ENCODE measurements at places on chromosomes 12 and 14.

DNA sequence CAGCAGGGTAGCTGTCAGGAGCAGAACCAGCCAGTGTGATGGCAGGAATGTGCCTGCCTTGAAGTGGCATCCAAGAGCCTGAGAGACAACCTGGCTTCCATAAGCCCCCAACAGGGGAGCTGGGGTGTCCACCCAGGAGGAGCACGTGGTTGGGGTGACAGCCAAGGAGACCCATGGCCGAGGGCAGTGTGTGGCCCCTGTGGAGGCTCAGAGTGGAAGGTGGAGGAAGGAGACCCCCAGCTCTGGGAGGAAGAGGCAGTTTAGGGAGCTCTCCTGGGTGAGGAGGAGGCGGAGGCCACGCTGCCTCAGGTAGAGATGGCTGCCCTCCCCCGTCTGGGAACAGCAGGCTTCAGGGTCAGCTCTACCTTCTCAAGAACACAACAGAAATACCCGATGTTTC is 147.0 kb downstream of the CALM1 start:
- H3K4me3 ChIP-seq = no peak overlapping the region
- H3K36me3 ChIP-seq = no peaks in the 10 kb centered on the region
- H3K27ac ChIP-seq = no peak overlapping the region
- H3K4me1 ChIP-seq = no peaks in the 10 kb centered on the region
- H3K27me3 ChIP-seq = no peaks in the 10 kb centered on the region

DNA sequence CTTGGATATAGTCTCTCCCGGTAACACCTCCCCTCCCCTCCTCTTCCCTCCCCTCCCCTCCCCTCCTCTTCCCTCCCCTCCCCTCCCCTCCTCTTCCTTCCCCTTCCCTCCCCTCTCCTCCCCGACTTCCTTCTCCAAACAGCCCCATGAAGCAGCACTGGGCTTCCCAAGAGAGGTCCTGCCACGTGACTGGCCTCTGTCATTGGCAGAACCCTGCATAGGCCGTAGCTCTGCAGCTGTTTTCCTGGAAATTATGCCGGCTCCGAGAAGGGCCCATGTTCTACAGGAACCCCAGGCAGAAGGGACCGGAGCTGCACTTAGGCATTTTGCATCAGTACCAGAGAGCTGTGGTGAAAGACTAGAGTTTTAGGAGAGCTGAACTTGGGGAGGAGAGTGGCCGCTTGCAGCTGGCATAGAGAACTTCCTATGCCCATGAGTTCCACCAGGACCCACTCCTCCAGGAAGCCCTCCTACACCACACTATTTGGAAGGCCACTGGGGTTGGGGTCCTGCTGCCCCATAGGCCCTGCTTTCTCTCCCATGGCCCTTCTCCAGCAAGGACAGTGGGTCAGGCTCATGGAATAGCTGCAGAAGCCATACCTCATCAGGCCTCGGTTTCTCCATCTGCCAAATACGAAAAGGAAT is 5.1 kb upstream of the TNFAIP2 start:
- DNase-seq = no peak
- H3K4me3 ChIP-seq = no peak overlapping the region
- no peaks in the 10 kb centered on the region for H3K36me3 ChIP-seq
- H3K4me1 ChIP-seq = peaks cover 39% of the 10 kb centered on the region
- peaks cover 19% of the 10 kb centered on the region for H3K27me3 ChIP-seq

DNA sequence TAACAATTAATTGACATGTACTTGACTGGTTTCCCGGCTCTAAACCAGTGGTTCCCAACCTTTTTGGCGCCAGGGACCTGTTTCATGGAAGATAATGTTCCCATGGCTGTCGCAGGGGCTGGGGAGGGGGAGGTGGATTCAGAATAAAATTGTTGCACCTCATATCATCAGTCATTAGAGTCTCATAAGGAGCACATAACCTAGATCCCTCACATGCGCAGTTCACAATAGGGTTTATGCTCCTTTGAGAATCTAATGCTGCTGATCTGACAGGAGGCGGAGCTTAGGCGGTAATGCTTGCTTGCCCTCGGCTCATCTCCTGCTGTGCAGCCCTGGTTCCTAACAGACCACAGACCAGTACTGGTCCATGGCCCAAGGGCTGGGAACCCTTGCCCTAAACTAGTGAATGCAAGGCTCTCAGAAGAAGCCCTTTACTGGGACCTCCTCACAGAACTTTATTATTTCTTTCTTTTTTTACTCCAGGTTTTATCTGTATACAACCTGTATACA is 86.4 kb upstream of the SINHCAF start:
- no peaks in the 10 kb centered on the region for H3K4me1 ChIP-seq
- H3K27ac ChIP-seq = no peak overlapping the region
- no peak overlapping the region for H3K4me3 ChIP-seq
- peaks cover 8% of the 10 kb centered on the region for H3K36me3 ChIP-seq
- H3K27me3 ChIP-seq = no peaks in the 10 kb centered on the region

DNA sequence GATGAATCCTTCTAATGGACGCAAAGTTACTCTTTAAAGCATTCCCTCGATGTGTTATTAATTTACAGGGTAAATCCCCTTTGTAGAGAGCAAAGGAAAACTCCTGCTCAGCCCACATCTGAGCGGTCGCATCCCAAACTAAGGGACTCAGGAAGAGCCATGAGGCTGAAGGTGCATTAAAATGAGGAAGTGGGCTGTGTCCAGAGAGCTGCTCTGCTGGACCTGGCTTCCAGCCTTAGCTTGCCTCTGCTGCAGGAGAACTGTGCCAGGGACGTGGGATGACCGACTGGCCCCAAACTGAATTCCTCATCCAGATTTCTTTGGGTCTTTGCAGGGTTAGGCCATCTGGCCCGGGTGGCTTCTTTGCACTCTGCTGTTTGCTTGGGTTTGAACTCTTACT is 88.3 kb downstream of the FBXW8 start:
- DNase-seq = no peak
- H3K4me3 ChIP-seq = no peak overlapping the region
- H3K27ac ChIP-seq = no peak overlapping the region
- no peaks in the 10 kb centered on the region for H3K4me1 ChIP-seq

DNA sequence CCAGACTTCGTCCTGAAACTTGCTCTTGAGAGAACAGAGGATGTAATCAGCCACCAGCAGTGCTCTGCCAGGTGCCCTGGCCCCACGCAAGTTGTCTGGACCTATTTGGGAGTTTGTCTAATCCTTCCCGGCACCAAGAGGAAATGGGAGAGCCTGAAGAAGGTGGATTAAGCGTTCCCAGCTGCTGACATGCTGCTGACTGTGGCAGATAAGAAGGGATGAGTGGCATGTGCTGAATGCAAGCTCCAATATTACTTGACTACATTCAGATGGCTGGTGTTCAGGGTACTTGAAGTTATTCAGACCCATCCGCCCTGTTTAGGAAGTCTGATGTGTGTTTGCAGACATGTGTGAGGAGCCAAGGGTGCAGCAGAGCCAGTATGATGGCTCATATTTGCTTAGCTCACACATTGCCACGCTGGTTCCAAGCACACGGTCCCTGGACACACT is 440.6 kb upstream of the CCDC196 start:
- H3K27me3 ChIP-seq = peaks cover 16% of the 10 kb centered on the region
- DNase-seq = no peak
- no peaks in the 10 kb centered on the region for H3K4me1 ChIP-seq
- H3K27ac ChIP-seq = no peak overlapping the region

DNA sequence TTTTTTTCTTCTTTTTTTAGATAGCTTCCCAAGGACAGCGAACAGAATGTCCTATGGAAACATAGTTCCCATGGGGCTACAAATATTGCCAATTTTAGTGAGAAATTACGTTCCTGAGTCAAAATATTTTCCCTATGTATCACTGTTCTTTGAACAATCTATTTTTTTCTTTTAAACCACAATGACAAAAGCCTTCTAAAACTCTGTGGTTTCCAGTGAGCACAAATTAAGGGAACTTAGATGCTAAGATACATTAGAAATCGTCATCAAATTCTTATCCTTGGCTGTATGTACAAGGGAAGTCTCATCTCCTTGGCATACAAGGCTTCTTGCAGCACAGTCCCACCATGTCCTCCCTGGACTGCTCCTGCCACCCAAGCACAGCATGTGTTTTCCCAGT is 17.9 kb downstream of the CPM start:
- H3K4me1 ChIP-seq = peaks cover 15% of the 10 kb centered on the region
- no peak for DNase-seq
- no peaks in the 10 kb centered on the region for H3K27me3 ChIP-seq
- no peak overlapping the region for H3K4me3 ChIP-seq
- no peaks in the 10 kb centered on the region for H3K36me3 ChIP-seq

GRCh38 chr14:32905013-32905412 is 33.7 kb upstream of the NPAS3 start:
- H3K27me3 ChIP-seq = no peaks in the 10 kb centered on the region
- DNase-seq = no peak
- H3K27ac ChIP-seq = no peak overlapping the region
- no peaks in the 10 kb centered on the region for H3K4me1 ChIP-seq

DNA sequence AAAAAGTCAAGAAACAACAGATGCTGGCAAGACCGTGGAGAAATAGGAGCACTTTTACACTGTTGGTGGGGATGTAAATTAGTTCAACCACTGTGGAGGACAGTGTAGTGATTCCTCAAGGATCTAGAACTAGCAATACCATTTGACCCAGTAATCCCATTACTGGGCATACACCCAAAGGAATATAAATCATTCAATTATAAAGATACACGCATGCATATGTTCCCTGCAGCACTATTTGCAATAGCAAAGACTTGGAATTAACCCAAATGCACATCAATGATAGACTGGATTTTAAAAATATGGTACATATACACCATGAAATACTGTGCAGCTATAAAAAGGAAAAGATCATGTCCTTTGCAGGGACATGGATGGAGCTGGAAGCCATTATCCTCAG is 18.0 kb upstream of the CATSPERB start:
- no peaks in the 10 kb centered on the region for H3K4me1 ChIP-seq
- no peak overlapping the region for H3K27ac ChIP-seq

DNA sequence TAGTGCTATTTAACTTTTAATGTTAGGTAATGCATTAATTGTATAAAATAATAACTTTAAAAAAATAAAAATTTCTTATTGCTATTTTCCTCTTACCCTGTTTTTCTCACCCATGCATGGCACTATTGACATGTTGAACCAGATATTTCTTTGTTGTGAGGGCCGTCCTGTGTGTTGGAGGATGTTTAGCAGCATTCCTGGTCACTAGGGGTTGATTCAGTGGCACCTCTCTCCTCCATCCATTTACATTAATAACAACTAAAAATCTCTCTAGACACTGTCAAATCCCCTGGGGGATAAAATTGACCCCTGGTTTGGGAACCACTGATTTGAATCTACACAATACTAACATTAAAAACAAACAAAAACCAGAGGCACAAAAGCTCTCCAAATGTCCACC is 147.5 kb upstream of the MIS18BP1 start:
- no peaks in the 10 kb centered on the region for H3K27me3 ChIP-seq
- H3K27ac ChIP-seq = no peak overlapping the region
- no peaks in the 10 kb centered on the region for H3K4me1 ChIP-seq
- no peak for DNase-seq
- no peak overlapping the region for H3K4me3 ChIP-seq

DNA sequence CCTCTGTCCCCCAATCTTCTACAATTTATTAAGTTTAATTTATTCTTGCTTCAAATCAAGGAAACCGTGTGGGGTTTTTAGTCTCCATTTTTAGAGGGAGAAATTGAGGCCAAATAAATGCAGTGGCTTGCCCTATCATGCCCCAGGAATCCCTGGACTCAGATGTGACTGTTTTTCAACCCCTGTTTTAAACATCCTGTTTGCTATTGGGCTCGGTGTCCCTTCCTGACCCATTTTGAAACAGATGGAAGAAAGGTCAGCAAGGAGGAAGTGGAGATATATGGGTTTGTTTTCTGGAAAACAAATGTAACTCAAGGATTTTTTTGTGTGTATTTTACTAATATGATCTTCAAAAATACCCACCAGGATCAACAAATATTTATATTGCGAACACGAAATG is 84.7 kb downstream of the DACT1 start:
- H3K4me1 ChIP-seq = peaks cover 5% of the 10 kb centered on the region
- no peak overlapping the region for H3K27ac ChIP-seq
- DNase-seq = no peak
- peaks cover 2% of the 10 kb centered on the region for H3K36me3 ChIP-seq
- H3K4me3 ChIP-seq = no peak overlapping the region

- H3K4me1 ChIP-seq = no peaks in the 10 kb centered on the region
- no peak for DNase-seq
- no peak overlapping the region for H3K4me3 ChIP-seq
- H3K36me3 ChIP-seq = no peaks in the 10 kb centered on the region
- no peak overlapping the region for H3K27ac ChIP-seq
- H3K27me3 ChIP-seq = peaks cover 2% of the 10 kb centered on the region
These were observed 57.9 kb downstream of the RERG start for GRCh38 chr12:15163030-15163976.

DNA sequence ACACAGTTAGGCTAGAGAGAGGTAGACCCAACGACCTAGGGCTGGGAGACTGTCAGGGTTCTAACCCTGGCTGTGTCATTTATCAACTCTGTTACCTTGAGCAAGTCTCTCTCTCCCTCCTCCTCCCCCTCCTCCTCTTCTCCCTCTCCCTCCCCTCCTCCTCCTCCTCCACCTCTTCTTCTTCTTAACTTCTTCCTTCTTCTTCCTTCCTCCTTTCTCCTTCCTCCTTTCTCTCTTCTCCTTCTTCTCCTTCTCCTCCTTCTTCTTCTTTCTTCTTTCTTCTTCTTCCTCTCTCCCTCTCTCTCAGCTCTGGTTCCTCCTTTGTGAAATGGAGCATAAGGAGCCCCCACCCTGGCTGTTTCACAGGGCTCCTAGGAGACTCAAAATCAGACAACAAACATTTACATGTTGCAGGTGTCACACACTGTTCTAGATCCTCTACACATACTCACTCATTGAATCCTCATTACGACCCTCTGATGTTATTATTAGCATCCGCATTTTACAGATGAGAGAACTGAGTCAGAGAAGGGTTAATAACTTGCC is 2.2 kb upstream of the KCNH3 start:
- H3K36me3 ChIP-seq = peaks cover 2% of the 10 kb centered on the region
- DNase-seq = no peak
- peaks cover 27% of the 10 kb centered on the region for H3K4me1 ChIP-seq
- no peak overlapping the region for H3K4me3 ChIP-seq

GRCh38 chr12:27396216-27396815 is 50.2 kb upstream of the SMCO2 start:
- no peak for DNase-seq
- H3K27ac ChIP-seq = peak overlapping the region; percentile 75
- H3K4me3 ChIP-seq = no peak overlapping the region
- H3K36me3 ChIP-seq = peaks cover 62% of the 10 kb centered on the region

DNA sequence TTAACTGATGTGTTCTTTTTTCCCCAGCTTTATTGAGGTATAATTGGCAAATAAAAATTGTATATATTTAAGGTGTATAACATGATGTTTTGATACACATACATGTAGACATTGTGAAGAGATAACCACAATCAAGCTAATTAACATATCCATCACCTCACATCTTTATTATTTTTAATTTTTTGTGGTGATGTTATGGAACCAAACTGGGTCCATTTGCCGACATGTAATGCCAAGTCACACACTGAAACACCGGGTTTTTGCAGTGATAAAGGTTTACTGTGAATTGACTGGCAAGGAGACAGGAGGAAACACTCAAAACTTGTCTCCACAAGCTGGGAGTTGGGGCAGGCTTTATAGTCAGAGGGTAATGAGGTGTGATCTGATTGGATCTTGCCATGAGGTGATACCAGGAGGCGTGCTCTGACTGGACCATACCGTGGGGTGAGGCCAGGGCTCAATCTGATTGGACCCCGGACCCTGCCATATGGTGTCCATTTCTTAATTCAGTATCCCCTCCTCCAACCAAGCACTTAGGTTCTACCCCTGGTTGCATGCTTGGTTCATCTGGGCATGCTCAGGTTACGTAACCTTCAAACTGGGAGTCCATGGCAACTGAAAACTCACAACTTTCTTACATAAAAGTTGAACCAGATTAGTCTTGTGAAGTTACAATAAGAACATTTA is 11.8 kb upstream of the WSCD2 start:
- peaks cover 11% of the 10 kb centered on the region for H3K27me3 ChIP-seq
- H3K27ac ChIP-seq = no peak overlapping the region
- peaks cover 25% of the 10 kb centered on the region for H3K4me1 ChIP-seq
- no peak for DNase-seq
- no peaks in the 10 kb centered on the region for H3K36me3 ChIP-seq
- no peak overlapping the region for H3K4me3 ChIP-seq

Data from stimulated activated naive B cell treated with anti-CD40 and anti-IgM and Interleukin-4, amounts not matched to agents 10 μg/mL and 1 μg/mL and 100 μg/mL, for 72 hours (primary cell).